ENCODE measurements at places on chromosomes 1 and 21. TPM values are rescaled to one million over a fixed set of nuclear protein-coding genes. Genes with fewer than 3 reads are reported as not detected.

DNA sequence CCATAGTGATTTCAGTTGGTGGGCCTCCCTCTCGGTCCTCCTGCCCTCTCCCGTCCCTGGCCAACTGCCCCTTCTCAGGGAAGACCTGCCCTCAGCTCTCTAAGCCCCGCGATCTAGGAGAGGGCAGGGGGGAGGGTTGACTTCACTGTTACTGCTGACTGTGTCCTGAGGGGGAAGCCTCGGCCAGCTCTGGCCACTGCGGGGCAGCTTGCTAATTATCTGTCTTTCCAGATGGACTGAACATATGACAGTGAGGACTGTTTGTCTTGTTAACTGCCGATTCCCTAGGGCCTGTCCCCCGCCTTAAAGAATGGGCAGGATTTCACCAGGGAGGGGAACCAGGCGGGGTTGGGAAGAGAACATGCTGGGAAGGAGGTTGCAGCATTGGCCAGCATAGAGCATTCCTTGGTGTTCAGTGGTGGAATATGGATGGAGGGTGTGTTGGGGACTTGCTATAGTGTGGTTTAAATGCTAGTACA, 22.9 kb downstream of the NIPAL3 start:
- no peak for DNase-seq

DNA sequence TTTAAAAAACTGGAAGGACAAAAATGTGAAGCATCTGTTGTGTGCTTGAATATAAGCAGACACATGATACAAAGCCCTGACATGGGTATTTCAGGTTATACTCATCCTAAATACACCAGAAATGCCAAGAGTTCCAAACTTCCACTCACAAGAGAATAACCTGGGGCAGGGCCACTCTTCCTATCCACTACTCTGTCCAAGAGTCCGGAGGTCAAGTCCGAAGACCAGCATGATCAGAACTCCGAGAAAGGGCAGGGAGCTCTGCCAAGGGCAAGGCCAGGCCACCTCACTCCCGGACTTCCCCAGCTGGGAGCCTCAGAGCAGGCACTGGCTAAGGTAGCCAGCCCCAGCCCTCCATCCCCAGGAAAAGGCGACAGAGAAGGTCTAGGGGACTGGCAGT, 37.5 kb downstream of the HLCS start:
- no peak for DNase-seq

- DNase-seq = no peak
Observed at GRCh38 chr1:13583966-13584791, 547 bp downstream of the PDPN start.

- DNase-seq = peak; percentile 75
Observed at GRCh38 chr1:232634096-232634495, 4.2 kb upstream of the SIPA1L2 start.

Gene ANGPTL1
- 137 TPM for total RNA-seq

Data from breast epithelium (tissue), 4 donors.